ENCODE measurements at places on chromosomes 13 and 19.

- DNase-seq, result no peak
These were observed 24.0 kb downstream of the ZSWIM4 start for GRCh38 chr19:13819238-13819637.

DNA sequence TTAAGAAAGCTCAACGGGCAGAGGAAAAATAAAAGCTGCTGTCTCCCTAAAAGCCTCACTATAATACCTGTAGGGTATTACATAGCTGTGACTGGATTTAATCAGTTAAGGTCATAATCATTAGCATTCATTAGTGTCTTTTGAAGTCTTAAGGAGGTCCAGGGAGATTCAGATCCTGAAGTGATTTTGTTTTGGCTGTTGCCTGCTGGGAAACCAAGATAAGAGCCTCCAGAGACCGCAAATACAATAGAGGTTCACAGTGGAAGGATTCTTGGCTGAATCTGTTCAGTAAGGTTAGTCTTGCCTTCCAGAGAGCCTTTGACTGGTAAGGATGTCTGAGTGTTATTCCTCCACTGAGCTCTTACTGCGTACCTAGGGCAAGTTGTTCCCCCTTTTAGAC, 54.0 kb upstream of the TNFRSF19 start:
- no peak for DNase-seq

GRCh38 chr19:54331626-54332025, 7.3 kb downstream of the LILRA4 start:
- DNase-seq, result no peak

DNA sequence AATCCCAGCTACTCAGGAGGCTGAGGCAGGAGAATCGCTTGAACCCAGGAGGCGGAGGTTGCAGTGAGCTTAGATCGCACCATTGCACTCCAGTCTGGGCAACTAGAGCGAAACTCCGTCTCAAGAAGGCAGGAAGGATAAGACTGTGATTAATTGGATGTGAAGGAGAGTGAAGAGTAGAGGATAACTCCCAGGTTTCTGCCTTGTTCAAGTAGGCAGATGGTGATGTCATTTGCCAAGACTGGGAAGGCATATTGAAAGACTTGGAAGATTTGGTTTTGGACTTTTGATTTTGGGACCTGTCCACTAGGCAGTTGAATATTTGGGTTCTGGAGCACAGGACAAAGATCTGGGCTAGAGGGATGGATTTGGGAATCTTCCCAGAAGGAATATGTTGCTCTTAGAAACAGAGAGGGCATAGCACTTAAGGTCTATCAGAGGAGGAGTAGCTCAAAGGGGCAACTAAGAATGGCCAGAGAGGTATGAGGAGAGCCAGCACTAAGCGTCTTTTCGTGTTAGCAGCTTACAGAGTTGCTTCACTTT, 20.0 kb downstream of the GARRE1 start:
- DNase-seq, result no peak

DNA sequence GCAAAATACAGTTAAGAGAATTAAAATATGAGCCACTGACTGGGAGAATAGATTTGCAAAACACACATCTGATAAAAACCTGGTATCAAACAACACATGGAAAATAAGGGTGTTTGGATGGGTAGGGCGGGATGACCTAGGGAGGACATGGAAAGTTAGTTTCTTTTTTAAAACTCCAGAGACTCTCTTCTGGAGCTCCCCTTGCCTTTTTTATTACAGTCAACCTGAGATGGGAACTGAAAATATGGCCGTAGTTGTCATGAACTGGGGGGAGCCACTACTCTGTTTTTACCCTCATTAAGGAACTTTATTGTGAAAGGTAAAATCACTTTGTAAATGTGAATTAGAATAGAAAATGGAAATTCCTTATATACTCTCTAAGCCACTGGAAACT, 113.0 kb downstream of the ATP11A start:
- no peak for DNase-seq

Measured in activated CD4-positive, alpha-beta T cell treated with anti-CD3 and anti-CD28 coated beads for 36 hours (primary cell).